ENCODE measurements at places on chromosomes 5 and 9. TPM values are rescaled to one million over a fixed set of nuclear protein-coding genes. Genes with fewer than 3 reads are reported as not detected.

- DNase-seq, result no peak
Observed at GRCh38 chr9:71774920-71775319, 6.6 kb upstream of the CEMIP2 start.

DNA sequence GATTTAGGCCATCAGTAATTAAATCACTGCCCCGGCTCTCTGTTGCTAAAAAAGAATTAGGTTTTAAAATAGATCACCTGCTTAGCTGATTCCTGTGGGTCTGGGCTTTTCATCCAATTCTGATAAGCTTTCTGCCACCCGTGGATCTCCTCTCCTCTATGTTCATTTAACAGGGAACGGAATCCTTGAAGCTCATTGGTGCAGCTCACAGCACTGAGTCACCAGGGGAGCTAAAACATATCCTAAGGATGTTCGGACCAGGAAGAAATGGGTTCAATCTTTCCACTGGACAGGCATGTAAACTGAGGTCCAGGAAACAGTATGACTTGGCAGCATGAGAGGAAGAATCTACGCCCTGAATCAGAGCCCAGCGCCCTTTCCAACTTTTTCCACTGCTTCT is 267.1 kb upstream of the GRIA1 start:
- DNase-seq, result no peak

PCDHB4 gene
- total RNA-seq, result 7.5 TPM

DNA sequence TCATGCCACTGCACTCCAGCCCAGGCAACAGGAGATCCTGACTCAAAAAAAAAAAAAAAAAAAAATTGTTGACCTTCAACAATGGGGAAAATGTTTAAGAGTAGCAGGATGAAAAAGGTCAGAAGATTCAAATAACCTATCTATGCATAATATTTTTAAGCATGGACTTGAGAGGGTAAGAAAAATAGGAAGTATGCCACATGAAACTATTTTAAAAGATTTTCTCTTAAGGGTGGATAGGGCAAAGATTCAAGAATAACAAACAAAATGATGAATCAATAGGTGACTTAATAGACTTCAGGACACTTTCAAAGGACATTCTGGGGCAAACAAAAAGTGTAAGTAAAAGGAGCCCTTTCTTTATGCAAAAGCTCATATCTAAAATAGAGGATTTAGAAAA is 3.2 kb downstream of the TEX48 start:
- no peak for DNase-seq

DNA sequence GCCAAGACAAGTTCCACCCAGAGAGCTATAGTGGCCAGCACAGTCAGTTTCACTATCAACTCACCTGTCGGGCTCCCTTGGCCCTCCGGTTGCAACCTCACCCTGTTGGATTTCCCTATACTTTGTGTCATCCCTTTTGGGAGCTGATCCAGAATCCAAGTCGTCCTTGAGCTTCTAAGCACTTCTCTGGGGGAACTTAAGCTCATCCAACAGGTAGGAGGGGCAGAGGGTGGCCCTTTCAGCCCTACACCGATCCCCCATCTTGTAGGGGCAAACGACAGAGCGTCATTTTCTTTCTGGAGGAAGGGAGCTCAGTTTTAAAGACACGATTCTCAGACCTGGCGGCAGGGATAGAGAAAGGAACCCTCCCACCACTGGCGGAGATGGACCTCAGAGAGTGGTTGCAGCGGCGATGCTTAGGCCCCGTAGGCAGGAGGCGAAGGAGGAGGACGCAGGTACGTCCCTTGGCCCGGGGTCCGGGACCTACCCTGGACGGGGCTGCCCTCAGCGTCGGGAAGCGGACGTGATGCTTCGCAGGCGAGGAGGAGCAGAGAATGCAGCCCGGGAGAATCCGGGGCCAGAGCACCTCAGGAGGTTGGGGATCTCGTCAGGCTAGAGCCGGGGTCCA is 519 bp downstream of the ZER1 start:
- DNase-seq, result peak; percentile 57

DNA sequence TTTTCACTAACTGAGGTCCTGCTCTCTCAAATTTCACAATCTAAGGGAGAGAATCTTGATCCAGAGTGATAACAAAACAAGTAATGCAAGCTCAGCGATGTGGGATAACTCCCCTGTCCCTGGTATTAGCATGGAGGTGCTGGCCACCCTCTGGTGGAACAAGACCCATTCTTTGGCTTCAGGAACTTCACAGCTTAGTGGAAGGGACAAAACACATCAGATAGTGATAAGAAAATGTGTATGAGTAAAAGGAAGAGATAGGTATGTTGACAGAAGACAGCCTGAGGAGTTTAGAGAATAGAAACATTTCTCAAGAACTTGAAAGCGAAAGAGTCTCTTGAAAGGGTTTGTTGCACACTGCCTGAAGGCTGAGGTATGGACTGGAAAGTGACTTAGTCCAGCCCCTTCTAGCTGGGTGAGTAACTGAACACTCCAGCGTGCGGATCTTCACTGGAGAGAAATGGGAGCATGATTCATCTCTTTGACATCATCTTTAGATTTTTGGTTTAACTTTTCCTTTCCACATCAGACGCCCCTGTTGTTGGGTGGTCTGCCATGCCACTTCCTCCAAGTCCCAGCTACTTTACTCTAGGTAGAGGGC is 25.4 kb upstream of the ZSWIM6 start:
- no peak for DNase-seq

GRCh38 chr9:136007934-136008692 is 46.9 kb upstream of the UBAC1 start:
- no peak for DNase-seq

- no peak for DNase-seq
Observed at GRCh38 chr9:93295456-93296076, 111.6 kb downstream of the WNK2 start.

DNA sequence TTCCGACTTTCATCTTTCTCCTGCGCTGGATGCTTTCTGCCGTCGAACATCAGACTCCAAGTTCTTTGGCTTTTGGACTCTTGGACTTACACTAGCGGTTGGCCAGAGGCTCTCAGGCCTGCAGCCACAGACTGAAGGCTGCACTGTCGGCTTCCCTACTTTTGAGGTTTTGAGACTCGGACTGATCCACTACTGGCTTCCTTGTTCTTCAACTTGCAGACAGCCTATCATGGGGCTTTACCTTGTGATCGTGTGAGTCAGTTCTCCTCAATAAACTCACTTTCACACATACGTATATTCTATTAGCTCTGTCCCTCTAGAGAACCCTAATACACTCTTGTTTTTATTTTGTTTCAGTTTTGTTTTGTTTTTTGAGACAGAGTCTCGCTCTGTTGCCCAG is 10.3 kb downstream of the FKBP15 start:
- DNase-seq, result no peak

GRCh38 chr9:83299571-83299970 is 236.6 kb upstream of the RASEF start:
- DNase-seq, result no peak

- no peak for DNase-seq
Observed at GRCh38 chr5:139708434-139708861, 60.3 kb downstream of the CXXC5 start.

DNA sequence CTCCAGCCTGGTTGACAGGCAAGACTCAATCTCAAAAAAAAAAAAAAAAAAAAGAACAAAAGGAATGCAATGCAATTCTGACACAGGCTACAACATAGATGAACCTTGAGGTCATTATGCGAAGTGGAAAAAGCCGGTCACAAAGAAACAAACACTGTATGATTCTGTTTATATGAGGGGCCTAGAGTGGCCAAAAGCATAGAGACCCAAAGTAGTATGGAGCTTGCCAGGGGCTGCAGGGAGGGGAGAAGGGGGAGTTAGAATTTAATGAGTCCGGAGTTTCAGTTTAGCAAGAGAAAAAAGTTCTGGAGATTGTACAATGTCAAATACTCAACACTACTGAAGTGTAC is 33.2 kb upstream of the ASS1 start:
- DNase-seq, result no peak

- DNase-seq, result no peak
Observed at GRCh38 chr5:159645179-159645846, 271.0 kb upstream of the ADRA1B start.

ACSL6 gene
- total RNA-seq, result 0.33 TPM

DNA sequence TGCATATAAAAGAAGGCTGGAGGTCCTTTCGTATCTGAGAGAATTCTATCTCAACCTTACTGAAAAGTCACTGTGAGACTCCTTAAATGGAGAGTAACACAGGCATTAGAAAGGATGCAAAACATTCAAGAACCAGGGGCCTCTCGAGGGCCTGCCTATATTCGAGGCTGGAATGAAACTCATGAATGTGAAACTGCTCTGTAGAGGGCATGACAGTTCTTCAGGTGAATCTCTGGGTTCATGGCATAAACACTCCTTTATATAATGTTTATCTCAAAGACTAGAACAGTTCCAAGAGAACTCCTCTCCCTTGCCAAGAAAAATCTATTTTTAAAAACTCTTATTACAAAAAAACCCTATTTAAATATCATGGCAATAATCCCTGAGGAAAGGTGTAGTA is 113.9 kb downstream of the SEC61B start:
- DNase-seq, result no peak

GRCh38 chr5:145463634-145464033 is 371.5 kb downstream of the PRELID2 start:
- no peak for DNase-seq

DNA sequence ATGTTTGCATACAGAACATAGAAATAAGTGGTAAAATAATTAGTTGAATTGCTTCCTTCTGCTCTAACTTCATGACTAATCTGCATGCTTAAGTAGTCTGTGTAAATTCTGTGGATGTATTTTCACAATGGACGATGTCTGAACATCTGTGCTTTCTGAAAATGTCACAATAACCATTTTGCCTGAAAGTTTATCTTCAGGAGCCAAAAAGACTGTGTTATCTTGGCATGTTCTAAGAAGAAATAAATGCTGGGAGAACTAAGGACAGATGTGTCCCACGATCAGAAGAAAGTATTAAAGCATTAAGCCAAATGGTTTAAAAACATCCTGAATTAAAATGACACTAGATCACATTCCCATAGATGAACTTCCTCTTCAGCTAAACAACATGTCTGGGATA is 397.6 kb downstream of the SPOCK1 start:
- DNase-seq, result no peak

DNA sequence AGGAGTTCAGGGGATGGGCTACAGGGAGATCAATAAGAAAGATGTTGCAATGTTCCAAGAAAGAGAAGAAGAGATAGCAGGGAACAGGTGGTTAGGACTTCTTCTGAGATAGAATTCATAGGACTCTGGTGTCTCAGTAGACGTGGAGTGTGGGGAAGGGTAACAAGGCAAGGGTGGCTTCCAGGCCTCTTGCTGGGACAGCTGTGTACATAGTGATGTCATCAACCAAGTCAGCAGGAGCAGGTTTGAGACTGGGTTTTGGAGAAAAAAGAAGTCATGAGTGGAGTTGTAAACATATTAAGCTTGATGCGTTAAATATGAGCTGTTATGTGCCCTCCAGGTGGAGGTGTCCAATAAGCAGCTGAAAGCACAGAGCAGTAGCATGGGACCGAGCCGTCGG is 211.8 kb upstream of the RASEF start:
- no peak for DNase-seq

MELK gene
- total RNA-seq, result 0.48 TPM

DNA sequence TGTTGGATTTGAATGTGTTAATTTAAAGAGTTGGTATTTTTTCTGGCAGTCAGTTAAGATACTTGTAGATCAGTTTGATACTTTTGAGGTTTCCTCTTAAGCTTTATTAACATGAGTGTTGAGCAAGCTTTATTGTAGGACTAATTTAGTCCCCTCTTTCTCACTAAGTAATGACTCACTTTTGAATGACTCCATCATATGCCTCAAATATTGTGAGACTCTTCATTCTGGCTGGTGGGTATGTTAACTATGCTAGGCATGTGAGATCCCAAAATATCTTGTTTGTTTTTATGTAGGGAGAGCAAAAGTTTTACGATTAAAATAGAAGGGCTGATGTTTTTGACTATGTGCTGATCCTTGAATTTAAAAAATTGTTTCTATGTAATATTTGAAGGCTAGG is 355.7 kb downstream of the IZUMO3 start:
- DNase-seq, result no peak

GRCh38 chr9:111525056-111525977 is at the start of gene ZNF483:
Gene ZNF483 (plus strand): TSS chr9:111525179. CDS start chr9:111527396, 2,217 bp downstream.
- peak; percentile 78 for DNase-seq

DNA sequence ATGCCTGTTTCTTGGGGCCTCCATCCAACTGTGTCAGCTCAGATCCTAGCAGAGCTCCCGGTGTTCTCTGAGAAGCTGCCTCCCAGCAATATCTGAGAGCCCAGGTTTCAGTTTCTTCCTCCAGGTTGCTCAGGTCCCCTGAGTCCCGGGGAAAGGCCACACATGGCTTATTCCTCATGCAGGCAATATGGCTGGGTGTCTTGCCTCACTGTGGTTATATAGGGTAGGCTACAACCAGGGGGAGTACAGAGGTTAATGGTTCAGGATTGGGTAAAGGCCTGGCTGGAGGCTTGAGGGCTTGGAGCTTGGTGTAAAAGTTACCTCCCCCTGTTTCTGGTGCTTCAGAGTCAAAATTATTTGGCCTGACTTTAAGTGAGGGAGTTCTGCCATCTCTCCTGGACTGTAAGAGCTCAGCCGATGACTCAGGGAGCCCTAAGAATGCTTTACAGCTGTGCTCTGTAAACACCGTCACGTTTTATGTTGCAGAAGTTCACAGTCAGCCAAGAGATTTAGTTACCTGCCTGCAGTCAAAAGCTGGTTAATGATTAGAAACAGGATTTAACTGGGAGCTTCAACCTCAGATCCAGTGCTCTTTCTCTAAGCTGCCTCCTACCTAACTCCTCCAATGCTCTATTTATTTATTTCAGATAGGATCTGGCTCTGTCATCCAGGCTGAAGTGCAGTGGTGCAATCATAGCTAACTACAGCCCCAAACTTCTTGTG is 24.3 kb upstream of the UBAP2 start:
- no peak for DNase-seq

HAVCR2 gene
- total RNA-seq, result 10.8 TPM

CARD6 gene
- 16.7 TPM for total RNA-seq

DNA sequence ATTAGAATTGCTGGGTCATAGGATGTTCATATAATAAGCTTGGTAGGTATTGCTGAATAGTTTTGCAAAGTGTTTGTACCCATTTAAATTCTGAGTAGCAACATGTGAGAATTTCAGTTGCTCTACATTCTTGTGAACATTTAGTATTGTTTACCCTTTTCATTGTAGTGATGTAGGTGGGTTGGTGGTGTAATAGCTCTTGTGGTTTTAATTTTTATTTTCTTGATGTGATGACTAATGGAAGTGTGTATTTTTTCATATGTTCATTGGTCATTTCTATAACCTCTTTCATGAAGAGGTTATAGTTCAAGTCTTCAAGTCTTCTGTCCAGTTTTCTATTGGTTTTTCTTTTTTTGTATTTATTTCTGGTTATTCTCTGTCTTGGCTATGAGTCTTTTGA is 34.4 kb downstream of the RASA1 start:
- DNase-seq, result no peak

DNA sequence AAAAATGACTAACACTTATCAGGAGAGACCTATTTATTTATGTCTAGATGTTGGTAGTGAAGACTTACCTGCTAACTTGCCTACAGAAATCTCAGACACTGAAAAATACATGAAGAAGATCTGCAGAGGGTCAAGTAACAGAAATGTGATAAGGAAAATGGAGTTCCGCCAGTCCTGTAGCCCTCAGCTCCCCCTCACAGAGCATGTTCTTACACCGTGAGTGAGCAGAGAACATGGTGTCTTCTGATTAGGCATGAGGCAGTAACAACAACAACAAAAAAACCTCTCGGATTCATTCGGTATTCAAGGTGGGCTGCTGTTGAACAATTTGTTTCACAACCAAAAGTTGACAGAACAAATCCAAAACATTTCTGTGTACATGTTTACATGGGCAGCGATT is 162.0 kb upstream of the SNX2 start:
- DNase-seq, result no peak

Measured in breast epithelium (tissue), 4 donors.